ENCODE measurements at places on chromosomes 1 and 21.

DNA sequence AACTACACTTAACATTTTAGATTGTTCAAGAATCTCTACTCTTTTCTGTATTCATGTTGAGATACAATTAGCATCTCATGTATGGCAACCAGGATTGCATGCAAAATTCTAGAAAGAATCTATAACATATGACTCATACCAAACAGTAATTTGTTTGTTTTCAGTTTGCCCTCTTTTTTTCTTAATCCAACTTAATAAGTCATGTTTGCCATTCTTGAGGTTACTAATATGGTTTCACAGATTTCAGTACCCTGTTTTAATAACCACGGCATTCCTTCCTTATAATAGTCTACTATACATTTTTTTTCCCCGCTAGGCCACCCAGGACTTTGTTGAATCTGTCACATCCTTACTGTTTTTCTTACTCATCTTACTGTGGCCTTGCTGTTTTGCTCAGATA lies 140.8 kb downstream of the FMN2 start:
- DNase-seq = no peak

- DNase-seq = no peak
These were observed 7.9 kb upstream of the ADORA3 start for GRCh38 chr1:111511370-111511769.

DNA sequence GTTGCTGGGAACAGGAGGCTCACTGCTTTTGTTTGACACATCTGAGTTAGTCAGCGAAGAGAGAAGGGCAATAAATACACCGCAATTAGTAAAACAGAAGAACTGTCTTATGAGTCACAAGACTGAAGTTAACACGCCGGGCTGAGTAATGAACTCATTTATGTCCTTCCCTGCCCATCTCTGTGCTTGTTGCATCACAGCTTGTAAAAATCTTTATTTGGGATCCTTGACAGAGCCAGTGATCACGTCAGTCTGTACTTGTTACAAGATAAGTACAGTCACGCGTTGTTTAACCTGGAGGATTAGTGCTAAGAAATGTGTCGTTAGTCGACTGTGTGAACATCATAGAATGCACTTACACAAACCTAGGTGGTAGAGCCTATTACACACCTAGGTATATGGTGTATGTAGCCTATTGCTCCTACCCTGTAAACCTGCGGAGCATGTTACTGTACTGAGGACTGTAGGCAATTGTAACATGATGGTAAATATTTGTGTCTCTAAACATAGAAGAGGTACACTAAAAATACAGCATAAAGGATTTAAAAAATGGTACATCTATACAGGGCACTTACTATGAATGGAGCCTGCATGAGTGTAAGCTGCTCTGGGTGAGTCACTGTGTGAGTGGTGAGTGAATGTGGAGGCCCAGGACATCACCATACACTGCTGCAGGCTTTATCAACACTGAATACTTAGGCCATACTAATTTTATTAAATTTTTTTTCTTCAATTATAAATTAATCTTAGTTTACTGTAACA lies 272.2 kb downstream of the TNR start:
- DNase-seq = no peak

- DNase-seq = no peak
These were observed 7.9 kb downstream of the SDF4 start for GRCh38 chr1:1223891-1224290.

DNA sequence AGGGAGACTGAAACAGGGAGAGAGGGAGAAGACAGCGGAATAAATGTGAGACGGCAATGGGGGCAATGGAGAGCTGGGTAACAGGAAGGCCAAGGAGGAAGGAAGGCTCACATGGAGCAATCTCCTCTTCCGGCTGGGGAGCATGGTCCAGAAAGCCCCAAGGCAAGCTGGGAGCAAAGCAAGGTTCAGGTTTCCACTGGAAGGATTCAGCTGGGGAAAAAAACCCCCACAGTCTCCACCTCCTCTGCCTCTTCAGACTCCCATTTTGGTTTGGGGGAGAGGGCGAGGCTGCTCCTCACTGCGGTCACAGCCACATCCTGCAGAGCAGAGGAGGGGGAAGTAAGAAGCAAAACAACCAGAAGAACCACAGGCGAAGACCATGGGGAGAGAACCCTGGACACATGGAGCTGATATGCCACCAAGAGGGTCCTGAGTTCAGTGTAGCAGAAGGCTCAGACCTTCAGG lies 650 bp downstream of the TNFAIP8L2 start:
- no peak for DNase-seq
